ENCODE measurements at places on chromosomes 2 and 18.
A peak's percentile ranks its signal among the peaks of the same experiment; 100 is the strongest.

- no peak for DNase-seq
Measured at GRCh38 chr2:20165677-20166509, 59.0 kb downstream of the SDC1 start.

- DNase-seq = no peak
Measured at GRCh38 chr18:77137851-77138250, 5.3 kb upstream of the MBP start.

DNA sequence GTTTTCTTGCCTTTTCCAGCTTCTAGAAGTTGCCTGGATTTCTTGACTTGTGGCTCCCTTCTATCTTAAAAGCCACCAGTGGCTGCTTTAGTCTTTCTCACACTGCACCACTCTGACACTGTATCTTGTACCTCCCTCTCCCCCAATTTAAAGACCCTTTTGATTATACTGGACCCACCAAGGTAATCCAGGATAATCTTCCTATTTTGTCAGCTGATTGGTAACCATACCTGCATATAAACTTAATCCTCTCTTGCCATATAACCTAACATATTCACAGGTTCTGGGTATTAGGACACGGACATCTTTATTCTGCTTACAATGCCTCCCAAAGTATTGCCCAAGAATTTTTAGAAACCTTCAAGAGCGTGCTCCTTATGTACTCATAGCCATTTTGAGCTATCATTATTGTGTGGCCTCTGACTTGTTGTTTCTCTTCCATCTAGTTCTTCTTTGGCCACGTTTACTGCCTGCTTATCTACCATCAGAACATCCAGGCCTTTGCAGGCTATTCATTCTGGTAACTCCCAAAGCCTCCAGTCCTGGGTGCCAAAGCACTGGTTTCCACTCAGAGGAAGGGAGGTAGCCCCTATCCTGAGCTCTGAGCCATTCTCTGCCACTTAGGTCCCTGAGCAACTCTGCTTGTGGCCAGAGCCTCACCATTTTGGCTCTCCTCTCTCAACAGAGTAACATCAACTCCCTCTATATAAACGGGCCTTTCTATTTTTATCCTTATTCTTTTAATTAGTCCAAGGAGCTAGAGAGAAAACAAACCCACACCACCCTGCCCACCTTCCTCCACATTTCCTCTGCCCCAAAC lies 70.8 kb downstream of the MYO3B start:
- DNase-seq = no peak

GRCh38 chr2:96116424-96116878 lies at the start of gene ADRA2B:
TSS of gene ADRA2B (minus strand) at chr2:96116571. CDS start at chr2:96116149, 422 bp downstream.
- peak; percentile 26 for DNase-seq

- DNase-seq = no peak
Measured at GRCh38 chr2:129892360-129892759, 87.1 kb upstream of the RAB6C start.

- DNase-seq = peak; percentile 53
Measured at GRCh38 chr2:109545828-109546713, 67.7 kb downstream of the SEPTIN10 start.
